Activated CD4-positive, alpha-beta memory T cell treated with anti-CD3 and anti-CD28 coated beads, Interleukin-2, amount 10 ng/mL, durations not matched to agents 7 days and 5 days (primary cell): ENCODE measurements at places on chromosomes 4 and X. TPM values are rescaled to one million over a fixed set of nuclear protein-coding genes. Genes with fewer than 3 reads are reported as not detected.

DNA sequence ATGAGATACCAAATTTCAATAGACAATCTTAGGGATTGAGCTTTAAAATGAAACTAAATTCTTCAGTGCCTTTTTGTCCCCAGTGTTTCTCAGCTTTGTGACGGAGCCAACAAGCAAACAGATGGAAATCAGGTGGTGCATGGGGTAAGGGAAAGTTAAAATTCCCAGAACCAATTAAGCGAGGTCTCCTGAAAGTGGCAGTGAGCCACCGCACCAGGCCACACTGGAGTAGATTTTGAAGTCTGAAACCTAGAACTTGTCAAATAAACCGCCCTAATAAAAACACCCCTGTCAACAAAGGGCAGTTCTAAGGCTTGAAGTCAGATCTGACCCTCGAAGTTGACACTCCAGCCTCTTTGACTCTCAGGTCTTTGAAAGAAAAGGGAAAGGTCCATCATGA, 40.6 kb upstream of the DYNLT3 start:
- no peak for DNase-seq

- no peak for DNase-seq
These were observed at the start of gene DUSP9 for GRCh38 chrX:153646620-153647373. Gene DUSP9 (plus strand): TSS chrX:153647203. CDS start chrX:153647954, 751 bp downstream.

GRCh38 chr4:88802585-88803286, 105.1 kb upstream of the NAP1L5 start:
- DNase-seq, result no peak

DNA sequence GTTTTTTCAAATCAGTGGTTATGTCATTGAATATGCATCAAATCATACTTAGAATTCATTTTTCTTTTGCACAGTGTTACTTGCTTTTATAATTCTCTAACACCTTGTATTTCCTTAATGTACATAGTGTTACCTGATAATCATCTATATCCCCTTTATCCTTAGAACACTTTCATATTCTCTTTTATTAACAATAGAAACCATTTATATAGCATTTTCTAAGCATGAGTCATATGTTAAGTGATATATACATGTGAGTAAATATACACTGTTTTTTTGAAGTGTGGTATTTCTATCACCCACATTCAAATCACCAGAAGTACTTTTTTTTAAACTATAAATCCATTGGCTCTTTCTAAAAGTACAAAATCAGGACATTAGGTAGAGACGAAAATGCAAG, 15.3 kb downstream of the EPHA5 start:
- DNase-seq, result no peak

DNA sequence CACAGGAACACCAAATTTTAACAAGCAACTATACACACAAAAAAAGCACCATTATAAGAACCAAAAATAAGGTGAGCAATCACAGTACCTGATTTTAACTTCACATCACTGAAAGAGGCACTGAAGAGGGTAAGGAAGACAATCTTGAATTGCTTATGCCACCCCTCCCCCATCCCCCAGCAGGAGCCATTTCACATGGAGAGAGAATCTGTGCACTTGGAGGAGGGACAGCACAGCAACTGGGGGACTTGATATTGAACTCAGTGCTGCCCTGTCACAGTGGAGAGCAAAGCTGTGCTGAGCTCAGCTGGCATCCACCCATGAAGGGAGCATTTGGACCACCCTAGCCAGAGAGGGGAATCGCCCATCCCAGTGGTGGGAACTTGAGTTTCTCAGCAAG, 56.0 kb downstream of the NUDT11 start:
- DNase-seq, result no peak

GRCh38 chr4:52711834-52712250, 39.4 kb downstream of the ERVMER34-1 start:
- DNase-seq, result no peak

SLC25A31 gene
- total RNA-seq, result not detected

PCDH18 gene
- 0.38 TPM for total RNA-seq

PABPC1L2B gene
- total RNA-seq, result not detected
